Epithelial cell of alveolus of lung (primary cell): ENCODE measurements at places on chromosomes 16 and 17. TPM values are rescaled to one million over a fixed set of nuclear protein-coding genes. Genes with fewer than 3 reads are reported as not detected.

ADGRG3 gene
- total RNA-seq, result not detected in 2 replicates

HOXB13 gene
- not detected in 2 replicates for total RNA-seq

DERL2 gene
- 39.7 and 43.6 TPM in 2 replicates for total RNA-seq

ARHGAP44 gene
- total RNA-seq, result 1.1 and 1.7 TPM in 2 replicates

HIGD1B gene
- not detected in 2 replicates for total RNA-seq

CARD14 gene
- total RNA-seq, result 0.16 TPM in 1 of 2 replicates, not detected in the other

AFMID gene
- total RNA-seq, result 18.4 and 60.3 TPM in 2 replicates

CRYBA1 gene
- not detected in 2 replicates for total RNA-seq

G6PC1 gene
- total RNA-seq, result not detected in 2 replicates

KRT31 gene
- not detected in 2 replicates for total RNA-seq

HOXB9 gene
- not detected in 2 replicates for total RNA-seq

MYO18A gene
- total RNA-seq, result 21.7 and 23.3 TPM in 2 replicates

KIFC3 gene
- 23.8 and 54.2 TPM in 2 replicates for total RNA-seq

RHBDF1 gene
- 28.1 and 42.7 TPM in 2 replicates for total RNA-seq

TBC1D3 gene
- not detected in 2 replicates for total RNA-seq

FBXL19 gene
- 21.2 and 26.6 TPM in 2 replicates for total RNA-seq

RRAD gene
- total RNA-seq, result 3.8 and 7.5 TPM in 2 replicates

RCVRN gene
- total RNA-seq, result not detected in 2 replicates

TP53TG3C gene
- not detected in 2 replicates for total RNA-seq

RASD1 gene
- total RNA-seq, result 2.5 and 3.4 TPM in 2 replicates

GUCY2D gene
- total RNA-seq, result under 0.01 TPM in 1 of 2 replicates, not detected in the other

ACSM2A gene
- total RNA-seq, result not detected in 2 replicates

SALL1 gene
- total RNA-seq, result 0.39 and 1.2 TPM in 2 replicates

HOXB7 gene
- 13.2 and 14.9 TPM in 2 replicates for total RNA-seq

KDM6B gene
- total RNA-seq, result 3.6 and 12.4 TPM in 2 replicates

SLC7A6OS gene
- total RNA-seq, result 9.2 and 12.8 TPM in 2 replicates
